ENCODE measurements at places on chromosomes 5 and 9.

GRCh38 chr9:19283072-19283710 is 52.7 kb downstream of the DENND4C start:
- no peak for DNase-seq

- no peak for DNase-seq
Measured at GRCh38 chr5:151053796-151054462, 26.9 kb downstream of the TNIP1 start.

GRCh38 chr9:30673132-30673531 is 1711.3 kb upstream of the ACO1 start:
- no peak for DNase-seq

DNA sequence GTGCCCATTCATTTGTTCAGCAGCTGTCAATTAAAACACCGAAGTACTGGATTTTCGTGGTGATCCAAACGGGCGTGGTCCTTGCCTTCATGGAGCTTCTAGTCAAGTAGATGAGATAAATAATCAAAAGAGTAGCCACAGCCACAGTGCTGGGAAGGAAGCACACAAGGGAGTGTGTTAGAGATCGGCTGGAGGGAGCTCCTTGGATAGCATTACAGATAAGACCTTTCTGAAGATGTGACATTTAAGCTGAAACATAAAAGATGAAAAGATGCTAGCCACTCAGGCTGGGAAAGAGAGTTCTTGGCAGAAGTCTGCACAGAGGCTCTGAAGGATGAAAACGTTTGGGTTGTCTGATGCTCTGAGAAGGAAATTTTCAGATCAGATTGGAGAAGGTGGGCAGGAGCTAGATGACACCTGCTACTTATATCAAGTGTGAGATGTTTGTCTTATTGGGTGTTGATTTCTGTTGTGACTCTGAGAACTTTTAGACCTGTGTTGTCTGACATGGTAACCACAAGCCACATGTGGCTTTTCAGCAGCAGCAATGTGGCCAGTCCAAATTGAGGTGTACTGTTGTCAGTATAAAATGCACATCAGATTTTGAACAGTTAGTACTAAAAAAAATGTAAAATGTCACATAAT is 123.9 kb downstream of the TLE4 start:
- no peak for DNase-seq

- no peak for DNase-seq
Measured at GRCh38 chr5:150751096-150751891, 7.5 kb downstream of the DCTN4 start.

- no peak for DNase-seq
Measured at GRCh38 chr5:1378866-1379659, 34.2 kb upstream of the CLPTM1L start.

GRCh38 chr5:40784916-40785315 is 13.3 kb downstream of the PRKAA1 start:
- no peak for DNase-seq

DNA sequence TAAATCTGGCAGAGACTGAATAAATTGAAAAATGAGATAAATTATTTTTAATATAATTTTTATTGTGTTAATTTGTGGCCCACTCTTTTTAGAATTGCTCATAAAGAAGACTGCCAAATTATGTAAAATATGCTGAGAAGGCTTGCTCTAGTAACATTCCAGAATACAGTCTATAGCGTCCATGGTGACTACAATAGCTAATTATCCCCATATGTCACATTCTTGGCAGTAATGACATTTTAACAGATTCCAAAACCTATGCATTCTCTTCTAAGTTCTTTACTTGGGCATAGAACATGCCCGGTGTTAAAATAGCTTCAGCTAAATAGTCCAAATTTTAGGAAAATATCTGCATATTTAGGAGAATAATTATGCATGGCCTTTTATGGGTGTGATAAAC is 697.0 kb upstream of the SEMA6A start:
- DNase-seq: no peak

DNA sequence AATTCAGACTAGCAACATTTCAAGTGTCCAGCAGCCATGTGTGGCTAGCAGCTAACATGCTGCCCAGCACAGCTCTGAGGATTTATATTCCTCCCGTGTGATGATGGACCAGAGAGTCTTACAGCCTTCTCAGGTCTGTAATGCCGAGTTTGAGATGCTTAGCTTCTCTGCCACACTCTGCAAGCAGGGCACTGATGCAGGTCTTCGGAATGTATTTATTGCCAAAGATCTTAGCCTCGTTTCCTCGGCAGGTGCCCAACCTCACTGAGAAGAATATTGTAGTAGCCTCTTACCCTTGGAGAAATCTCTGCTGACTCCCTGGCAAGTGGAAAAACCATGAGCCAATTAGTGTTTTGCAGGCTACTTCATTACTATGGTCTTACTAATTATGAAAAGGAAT is 3.7 kb upstream of the RAI14 start:
- DNase-seq: no peak

- DNase-seq: no peak
Measured at GRCh38 chr5:58346041-58346440, 113.8 kb downstream of the PLK2 start.

- no peak for DNase-seq
Measured at GRCh38 chr9:28781481-28781880, 1208.2 kb upstream of the C9orf72 start.

Data from NCI-H82 (cell line).